ENCODE measurements at places on chromosomes 13 and 19.
A peak's percentile ranks its signal among the peaks of the same experiment; 100 is the strongest.

DNA sequence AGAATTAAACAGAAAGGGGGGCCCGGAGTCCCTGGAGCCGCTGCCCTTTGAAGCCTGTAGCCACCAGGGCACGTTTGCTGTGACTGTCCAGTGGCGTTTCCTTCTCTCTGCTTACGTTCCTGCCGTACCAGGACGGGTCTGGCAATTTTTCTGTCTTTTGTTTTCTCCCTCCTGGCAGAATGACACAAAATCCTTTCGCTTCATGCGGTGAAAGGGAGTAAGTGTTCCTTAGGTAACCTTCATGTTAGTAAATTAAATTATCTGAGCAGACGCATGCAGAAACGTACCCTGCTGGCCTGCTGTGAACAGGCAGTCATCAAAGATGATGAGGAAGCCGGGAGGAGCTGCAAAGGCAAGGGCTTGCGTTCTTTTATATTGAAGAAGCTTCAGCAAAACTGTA, 299.3 kb upstream of the ARGLU1 start:
- no peak for DNase-seq

GRCh38 chr13:106182404-106182803, 353.1 kb downstream of the EFNB2 start:
- DNase-seq = no peak

DNA sequence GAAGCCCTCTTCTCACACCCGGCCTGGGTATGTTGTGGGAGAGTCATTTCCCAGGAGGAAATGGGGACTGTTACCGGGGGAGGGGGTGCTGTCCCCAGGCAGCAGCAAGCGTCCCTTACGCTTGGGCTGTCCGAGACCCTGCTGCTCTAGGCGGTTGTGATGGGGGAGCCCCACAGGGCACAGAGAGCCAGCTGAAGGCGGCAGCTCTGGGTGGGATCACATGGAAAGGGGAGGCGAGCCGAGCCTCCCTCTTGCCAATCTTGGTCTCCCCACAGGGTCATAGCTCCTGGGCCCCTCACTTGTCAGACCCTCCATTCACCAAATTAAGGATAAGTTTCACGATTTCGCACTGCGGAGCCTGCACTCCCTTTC, 22.0 kb downstream of the EPN1 start:
- no peak for DNase-seq

DNA sequence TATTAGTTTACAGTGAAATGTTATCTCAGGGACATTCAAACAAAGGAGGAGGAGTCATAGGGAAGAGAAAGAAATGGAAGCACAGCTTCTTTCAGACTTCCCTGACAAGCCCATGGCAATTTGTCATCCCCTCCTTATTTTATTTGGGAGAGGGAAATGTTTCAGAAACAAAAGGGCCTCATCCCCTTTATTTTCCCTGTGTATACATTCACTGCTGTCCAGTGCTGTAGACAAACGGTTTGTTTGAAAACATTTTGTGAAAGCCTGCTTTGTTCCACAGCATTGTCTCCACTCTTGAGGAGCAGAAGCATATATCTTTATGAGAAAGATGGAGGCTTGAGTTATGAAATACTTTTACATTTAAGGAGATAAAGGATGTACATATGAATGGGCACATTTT, 12.3 kb downstream of the ZNF460 start:
- DNase-seq = no peak

GRCh38 chr13:39144391-39144790, 106.1 kb downstream of the NHLRC3 start:
- DNase-seq = no peak

DNA sequence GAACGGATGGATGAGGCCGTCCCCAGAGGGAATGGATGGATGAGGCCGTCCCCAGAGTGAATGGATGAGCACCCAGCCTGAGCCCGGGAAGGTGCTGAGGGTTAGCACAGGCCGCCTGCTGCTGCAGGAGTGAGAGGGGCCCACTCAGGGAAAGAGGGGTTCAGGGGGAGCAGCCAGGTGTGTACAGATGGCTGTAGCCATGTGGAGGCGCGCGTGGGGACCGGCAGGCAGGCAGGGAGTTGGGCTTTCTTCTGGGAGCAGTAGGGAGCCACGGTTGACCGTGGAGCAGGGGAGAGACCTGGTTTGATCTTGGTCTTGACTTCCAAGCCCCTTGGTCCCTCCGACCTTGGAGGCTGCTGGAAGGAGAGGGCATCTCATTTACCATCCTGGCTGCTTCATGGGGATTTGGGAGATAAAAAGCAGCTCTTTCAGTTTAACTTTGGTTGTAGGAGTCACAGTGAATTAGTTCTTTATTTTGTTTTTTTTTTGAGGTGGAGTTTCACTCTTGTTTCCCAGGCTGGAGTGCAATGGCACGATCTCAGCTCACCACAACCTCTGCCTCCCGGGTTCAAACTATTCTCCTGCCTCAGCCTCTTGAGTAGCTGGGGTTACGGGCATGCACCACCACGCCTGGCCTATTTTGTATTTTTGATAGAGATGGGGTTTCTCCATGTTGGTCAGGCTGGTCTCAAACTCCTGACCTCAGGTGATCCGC, 24.7 kb downstream of the ARID3A start:
- no peak for DNase-seq

GRCh38 chr13:28991764-28992163, 171.6 kb downstream of the MTUS2 start:
- no peak for DNase-seq

DNA sequence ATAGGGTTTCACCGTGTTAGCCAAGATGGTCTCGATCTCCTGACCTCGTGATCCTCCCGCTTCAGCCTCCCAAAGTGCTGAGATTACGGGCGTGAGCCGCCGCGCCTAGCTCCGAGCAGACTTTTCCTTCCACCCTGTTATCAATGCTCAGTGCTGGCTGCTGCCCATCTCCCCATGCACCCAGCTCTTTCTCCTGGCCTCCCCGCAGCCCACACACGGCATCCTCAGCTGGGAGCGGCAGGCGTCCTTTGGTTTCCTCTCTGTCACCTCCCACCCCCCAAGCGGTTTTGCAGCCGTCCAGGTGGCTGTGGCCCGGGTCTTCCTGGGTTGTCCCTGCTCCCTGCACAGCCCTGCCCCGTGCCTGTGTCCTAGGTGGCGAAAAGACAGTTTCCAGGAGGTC, 12.1 kb downstream of the PRR22 start:
- no peak for DNase-seq

GRCh38 chr19:32041681-32042292, 303.6 kb upstream of the ZNF507 start:
- no peak for DNase-seq

GRCh38 chr13:21594715-21595545, 9.0 kb downstream of the MICU2 start:
- no peak for DNase-seq

DNA sequence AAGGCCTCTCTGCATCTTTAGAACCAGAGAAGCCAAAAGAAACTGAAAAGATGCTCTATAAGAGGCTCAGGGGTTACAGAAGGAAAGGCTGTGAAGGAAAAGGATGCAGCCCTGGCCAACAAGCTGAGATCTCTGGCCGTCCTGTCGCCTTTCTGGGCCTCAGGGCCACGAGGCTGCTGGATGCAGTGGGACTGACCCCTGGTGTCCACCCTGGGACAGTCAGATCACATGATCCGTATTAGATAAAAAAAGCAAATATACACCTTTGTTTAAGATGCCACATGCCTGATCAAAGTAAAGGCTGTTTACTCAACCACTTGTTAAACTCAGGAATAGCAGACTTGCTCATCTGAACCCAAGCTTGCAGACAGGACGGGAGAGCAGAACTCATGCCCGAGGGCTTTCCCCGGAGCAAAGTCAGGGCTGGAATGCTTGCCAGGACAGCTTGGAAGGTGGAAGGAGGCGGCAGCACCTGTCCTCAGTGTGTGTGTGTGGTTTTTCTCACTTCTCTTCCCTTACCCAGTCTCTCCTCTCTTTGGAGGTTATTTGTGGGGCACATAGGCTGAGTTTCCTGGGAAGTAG, 206.5 kb upstream of the TSHZ3 start:
- no peak for DNase-seq

DNA sequence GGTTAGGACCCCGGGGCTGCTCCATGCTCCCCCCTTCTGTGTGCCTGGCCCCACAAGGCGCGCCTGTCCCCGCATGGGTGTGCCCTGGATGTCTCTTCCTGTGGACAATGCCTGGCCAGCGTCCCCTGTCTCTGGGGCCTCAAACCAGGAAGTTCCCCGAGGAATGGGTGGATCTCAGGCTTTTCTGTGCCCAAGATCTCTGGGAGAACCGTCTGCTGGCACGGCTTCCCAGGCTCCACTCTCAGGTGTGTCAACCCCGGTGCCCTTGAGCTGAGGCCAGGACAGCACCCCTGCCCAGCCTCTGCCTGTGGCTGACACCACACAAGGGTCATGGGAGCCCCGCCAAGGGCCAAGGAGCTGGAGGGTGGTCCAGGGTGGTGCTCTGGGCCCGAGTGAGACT, 15.7 kb downstream of the ZNF444 start:
- no peak for DNase-seq

GRCh38 chr13:49388091-49388635, 55.7 kb downstream of the CAB39L start:
- DNase-seq = no peak

DNA sequence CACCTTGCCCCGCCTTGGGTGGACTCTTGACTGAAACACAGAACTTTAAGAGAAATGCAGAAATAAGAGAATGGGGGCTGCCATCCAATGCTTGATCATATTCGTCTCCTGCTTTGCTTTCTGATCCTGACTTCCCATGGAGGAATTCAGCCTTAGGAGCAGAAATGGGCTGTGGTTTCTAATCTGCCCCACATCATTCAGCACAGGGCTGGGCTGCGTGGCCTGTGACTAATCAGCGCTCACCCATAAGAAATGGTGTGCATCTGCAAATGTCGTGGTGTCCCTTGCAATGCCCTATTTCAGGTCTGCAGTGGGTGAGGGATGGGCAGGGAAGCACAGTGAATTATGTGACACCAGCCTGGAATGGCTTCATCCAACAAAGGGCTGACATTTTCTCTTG, 60.7 kb upstream of the URI1 start:
- DNase-seq = no peak

GRCh38 chr19:27679905-27680304, 1533.0 kb downstream of the UQCRFS1 start:
- no peak for DNase-seq

- DNase-seq = no peak
Measured at GRCh38 chr19:42433503-42434260, 6.5 kb upstream of the LIPE start.

GRCh38 chr13:98454389-98454881, 122.5 kb downstream of the STK24 start:
- DNase-seq = no peak

DNA sequence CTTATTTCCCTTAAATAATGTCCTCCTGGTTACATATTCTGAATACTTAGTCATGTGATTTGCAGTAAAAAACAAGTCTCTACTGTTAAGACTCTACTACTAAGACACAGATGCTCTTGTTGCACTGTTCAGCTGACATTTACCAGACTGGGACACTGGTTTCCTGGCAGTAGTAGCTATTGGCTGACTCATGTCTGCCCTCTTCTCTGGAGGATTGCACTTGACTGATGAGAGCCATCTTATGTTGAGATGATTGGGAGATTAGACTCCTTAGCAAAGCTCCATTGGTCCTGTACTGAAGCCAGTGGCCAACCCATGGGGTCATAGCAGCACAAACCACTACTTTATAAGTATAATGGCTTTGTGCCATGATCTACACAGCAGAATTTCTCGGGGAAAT, 1672.6 kb upstream of the PCDH20 start:
- no peak for DNase-seq

DNA sequence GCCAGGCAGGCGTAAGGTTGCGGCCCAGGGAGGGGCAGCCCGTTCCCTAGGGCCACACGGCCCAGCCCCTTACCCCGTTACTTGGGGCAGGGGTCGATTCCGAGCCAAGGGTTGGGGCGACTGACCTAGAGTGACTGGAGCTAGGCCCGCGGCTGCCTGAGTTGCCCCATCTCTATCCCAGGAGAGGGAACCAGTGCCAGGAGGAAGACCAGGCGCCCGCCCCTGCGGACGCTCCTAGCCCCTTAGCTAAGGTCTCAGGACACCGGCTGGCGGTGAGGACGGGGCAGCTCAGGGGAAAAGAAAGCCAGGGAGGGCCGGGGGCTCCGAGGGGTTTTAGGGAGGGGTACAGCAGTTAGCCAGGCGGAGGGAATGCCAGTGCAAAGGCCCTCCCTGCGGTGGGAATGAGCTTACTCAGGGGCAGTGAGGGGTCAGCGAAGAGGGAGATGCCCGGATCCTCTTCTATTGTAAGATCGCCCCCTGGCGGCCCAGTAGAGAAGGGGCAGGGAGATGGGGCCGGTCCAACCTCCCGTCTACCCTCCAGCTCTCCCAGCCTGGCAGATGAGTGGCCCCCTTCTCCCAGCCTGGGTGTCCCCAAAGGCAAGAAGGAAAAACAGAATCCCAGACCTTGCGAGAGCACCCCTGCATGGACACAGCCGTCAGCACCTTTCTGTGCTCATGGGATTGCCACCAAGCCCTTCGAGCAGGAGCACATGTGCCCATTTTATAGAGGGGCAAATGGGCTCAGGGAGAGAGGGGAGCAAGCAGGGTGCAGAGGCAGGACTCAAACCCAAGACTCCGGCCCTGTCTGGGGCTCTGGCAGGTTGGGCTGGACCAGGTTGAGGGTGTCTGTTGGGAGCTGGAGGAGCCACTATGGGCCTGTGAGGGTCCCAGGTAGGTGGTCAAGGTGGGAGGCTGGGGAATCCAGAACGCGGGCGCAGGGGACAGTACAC, 16.3 kb downstream of the CILP2 start:
- DNase-seq = peak; percentile 79

GRCh38 chr13:75803164-75803611, 167.1 kb downstream of the LMO7 start:
- no peak for DNase-seq

GRCh38 chr19:41570179-41570578, 5.8 kb upstream of the CEACAM21 start:
- DNase-seq = no peak

GRCh38 chr13:27967736-27968315, 1.3 kb downstream of the CDX2 start:
- DNase-seq = no peak

GRCh38 chr19:35088131-35088913, 27.3 kb upstream of the FXYD3 start:
- DNase-seq = no peak

GRCh38 chr19:45687599-45687998, 4.2 kb downstream of the SNRPD2 start:
- DNase-seq = no peak

- no peak for DNase-seq
Measured at GRCh38 chr19:10112037-10112761, 706 bp downstream of the P2RY11 start.

- DNase-seq = no peak
Measured at GRCh38 chr19:30846102-30846501, 473.9 kb downstream of the ZNF536 start.

- no peak for DNase-seq
Measured at GRCh38 chr13:40932252-40932651, 86.9 kb downstream of the ELF1 start.
